ENCODE measurements at places on chromosomes 7 and 10.

GRCh38 chr7:131096267-131096927 lies 231.3 kb upstream of the MKLN1 start:
- no peak for DNase-seq

DNA sequence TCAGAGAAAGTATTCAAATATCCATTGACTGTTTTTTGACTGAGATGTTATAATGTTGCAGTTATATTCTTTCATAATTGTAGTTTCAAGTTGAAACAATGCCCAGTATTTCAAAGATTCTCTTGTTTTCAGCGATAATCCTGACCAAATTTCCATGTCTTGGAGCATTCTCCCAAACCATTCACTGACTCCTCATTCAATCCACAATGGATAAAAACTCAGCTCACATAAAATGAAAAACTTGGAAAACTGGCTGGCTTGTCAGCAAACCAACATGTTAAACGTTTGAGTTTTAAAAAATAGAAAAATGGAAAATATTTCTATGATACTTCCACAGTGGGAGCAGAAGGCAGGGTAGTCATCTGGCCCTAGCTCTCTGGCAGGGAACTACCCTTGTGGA lies 184.4 kb downstream of the C7orf25 start:
- DNase-seq: no peak

- no peak for DNase-seq
Observed at GRCh38 chr7:15433151-15433550, 128.7 kb downstream of the AGMO start.

- peak; percentile 38 for DNase-seq
Observed at GRCh38 chr7:111741811-111742240, 179.5 kb upstream of the IMMP2L start.

DNA sequence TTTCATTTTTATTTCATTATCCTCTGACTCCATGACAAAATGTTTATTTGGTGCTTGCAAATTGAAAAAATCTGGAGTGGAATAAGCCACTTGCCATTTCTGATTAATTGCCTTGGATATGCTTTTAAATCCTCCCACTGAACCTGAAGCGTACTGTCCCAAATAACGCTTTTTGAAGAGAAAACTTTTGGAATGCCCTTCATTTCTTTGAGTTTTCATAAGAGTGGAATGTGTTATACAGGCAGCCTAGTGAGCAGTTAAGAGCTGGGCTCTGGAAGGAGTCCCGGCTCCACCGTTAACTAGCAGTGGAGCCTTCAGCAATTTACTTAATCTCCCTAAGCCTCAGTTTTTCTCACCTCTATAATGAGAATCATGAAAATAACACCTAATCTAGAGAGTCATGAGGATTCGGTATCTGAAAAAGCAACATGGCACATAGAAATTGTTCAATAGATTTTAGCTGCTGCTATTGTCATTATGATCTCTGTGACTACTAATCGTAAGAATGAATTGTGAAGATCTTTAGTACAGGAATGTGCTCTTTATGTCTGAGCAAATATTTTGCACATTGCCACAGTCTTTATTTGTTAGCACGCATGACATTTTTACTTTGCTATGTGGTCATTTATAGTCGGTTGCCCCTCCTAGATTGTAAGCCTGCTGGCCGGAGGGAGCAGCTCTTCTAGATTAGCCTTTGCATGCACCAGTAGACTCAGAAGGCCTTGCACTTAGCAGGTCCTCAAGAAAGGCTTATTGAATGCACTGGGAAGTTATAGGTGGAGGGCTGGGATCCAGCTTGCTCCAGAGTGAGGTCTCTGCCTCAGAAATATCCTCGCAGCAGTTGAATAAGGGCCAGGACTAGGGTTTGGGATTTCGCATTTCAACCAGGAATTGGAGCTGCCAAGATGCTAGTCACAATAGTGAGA lies 59.4 kb downstream of the PLCE1 start:
- no peak for DNase-seq

GRCh38 chr7:26423436-26423835 lies 131.8 kb downstream of the SNX10 start:
- no peak for DNase-seq

DNA sequence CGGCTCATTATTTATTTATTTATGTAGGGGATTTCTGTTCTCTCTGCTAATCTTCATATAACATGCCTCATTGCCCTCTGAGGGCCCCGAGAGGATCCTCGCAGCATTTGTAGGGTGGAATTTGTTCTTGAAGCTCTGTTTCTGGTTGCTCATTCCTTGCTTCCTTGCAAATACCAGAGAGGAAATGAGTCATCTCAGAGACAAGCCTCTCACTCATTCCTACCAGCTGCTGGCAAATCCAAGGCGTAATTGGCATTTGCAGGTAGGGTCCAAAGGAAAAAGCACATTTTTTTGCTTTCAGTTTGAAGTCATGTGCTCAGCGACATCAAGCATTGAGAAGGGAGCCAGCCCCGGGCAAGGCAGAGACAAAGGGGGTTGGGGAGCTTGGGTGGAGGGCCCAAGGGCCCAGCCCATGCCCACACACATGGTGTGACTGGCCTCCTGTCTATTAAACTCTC lies 501.6 kb downstream of the GALNT17 start:
- no peak for DNase-seq

DNA sequence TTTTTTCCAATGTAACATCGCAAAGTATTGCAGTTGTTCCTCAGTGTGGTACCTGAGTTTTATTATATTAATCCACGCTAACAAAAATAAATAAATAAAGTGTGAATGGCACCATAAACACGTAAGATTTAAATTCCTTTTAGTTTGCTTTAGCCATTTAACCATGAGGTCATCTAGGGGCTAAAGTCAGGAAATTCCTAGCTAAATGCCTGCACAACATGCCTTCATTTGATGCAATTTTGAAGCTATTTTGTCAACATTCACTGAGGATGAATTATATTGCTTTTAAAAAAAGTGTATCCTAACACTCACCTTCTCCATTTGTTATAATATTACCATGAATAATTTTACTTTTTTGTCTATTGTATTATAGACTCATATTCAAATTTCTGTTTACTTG lies 714.4 kb downstream of the GATA3 start:
- DNase-seq: no peak

DNA sequence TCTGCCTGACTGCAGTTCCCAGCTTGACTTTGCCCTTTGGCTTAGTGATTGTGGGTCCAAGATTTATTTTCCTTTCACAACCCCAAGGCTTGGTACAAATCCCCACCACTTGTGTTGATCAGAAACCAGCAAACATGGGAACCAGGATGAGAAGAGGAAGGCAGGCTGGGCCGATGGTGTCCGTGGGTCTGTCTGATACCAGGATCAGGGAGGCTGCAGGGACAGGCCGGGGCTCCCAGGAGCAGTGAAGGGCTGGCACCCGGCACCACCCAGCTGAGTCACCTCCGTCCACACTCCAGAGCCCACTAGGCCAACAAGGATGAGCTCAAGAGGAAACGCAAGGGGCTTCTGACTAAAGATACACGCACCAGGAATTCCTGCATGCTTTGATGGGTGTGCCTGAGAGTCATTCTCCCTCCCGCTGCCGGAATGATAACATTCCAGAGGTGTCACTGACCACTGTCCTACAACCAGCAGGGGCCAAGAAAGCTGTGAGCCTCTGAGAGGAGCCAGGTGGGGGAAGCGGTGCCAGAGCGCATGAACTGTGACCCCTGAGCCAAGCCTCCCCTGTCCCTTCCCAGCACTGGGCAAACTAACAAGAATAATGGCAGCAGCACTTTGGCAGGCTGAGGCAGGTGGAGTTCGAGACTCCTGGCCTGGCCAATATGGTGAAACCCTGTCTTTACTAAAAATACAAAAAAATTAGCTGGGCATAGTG lies 29.2 kb upstream of the PROSER2 start:
- DNase-seq: no peak

DNA sequence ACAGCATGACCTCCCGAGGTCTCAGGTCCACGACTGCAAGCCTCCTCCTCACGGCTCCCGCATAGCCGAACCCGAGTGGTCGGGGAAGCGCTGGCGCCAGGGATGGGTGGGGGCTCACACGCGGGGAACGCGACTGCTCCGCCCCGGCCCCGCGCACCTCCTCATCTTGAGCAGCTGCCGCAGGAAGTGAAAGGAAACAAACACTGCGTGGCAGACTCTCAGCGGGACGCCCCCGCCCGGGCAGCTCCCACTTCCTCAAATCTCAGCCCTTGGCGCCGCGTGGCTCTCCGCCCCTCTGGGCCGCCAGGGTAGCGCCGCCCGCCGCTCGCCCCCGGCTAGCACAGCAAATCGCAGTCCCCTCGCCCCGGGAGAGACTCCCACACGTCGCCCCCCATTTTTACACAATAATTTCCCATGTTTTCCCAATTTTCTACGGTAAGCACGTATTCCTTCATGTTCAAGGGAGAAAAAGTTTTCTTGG lies at the start of gene TMEM243:
Gene TMEM243 (minus strand): TSS at position 188 of the 481 bp plus-strand sequence. CDS start 229 bp downstream, outside the sequence.
- peak; percentile 82 for DNase-seq

GRCh38 chr7:97421307-97421930 lies 303.9 kb downstream of the SDHAF3 start:
- no peak for DNase-seq

DNA sequence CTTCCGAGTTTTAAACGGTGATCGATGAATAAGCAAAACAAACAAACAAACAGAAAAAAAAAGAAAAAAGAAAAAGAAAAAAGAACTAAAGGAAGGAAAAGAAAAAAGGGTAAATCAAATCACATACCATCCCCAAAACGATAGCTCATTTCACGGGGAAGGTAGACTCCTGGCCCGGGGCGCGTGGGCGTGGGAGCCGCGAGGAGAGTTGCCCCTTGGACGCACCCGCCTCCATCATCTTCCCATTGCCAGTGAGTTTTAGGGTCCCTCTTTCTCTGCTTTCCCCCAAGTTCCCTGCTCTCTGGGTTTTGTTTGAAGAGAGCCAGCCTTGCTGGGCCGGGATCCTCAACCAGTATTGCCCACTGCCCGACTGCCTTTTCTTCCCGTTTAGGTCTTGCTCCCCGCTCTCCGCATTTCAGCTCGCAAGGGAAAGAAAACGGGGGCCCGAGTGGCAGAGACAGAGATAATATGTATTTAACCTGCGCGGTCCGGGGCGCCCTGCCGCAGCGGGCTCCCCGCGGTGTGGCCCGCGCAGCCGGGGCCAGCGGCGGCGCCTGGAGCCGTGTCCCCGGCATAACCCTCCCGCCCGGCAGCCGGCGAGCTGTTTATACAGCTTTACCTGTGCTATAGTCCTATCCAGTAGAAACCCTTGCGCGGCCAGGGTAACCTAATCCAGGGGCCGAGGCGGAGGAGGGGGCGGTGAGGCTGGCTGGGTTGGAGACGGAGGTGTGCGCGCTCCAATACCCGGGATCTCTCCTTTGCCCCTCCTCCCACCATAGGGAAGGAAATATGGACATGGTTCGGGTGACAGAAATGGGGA lies 5.2 kb upstream of the GATA3 start:
- DNase-seq: peak; percentile 56

GRCh38 chr7:151339651-151340382 lies 1.8 kb upstream of the NUB1 start:
- no peak for DNase-seq

DNA sequence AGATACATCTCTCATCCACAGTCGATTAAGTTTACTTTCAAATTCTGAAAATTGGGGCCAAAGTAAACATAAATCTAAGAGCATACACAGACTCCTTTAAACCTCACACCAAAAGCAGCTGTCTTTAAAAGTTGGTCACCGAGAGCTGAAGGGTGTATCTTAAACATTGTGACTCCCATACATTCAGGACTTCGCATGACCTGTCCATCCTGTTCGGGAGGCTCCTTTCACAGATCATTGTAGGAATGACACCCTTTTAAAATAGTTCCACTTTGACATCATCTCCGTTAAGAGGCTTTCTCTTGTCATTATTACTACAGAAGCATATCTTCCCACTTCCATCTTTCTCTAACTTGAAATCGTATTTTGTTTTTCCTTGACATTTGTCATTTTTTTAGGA lies 440.0 kb downstream of the DNAJB9 start:
- DNase-seq: no peak

DNA sequence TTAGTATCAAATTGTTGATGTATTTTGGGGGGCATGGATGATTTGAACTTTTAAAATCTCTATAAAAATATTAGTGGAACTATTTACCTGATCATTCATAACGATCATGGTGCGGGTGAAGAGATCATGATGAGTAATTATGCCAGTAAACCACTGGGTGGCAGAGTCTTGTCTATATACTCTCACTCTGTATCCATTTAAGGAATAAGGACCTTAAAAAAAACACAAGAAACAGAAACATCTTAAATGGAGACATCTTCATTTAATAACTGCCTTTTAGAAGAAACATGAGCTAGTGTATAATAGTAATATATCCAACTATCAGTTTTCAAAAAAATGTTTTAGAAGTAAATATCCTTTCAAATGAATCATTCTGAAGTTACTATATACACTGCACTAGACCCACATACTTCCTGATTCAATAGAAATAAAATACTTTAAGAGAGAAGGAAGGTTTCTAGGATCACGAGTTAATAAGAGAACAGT lies 84.0 kb downstream of the NRBF2 start:
- DNase-seq: no peak

DNA sequence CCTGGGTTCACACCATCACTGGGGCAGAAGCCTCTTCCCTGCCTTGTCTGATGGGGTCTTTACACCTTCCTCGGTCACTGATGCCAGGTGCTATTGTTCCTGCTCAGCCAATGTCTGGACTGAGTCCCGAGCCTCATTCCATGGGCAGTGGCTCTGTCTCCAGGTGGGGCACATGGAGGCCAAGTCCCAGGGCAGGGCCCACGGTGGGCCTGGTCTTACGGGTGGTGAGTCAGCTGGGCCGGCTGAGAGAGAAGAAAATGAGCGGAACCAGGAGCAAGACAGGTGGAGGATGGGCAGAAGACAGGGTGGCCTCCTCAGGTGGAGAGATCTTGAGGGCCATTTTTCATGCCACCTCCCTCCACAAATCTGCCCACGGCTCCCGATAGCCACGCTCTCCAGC lies 131.7 kb upstream of the FAM20C start:
- no peak for DNase-seq

- no peak for DNase-seq
Observed at GRCh38 chr7:91034459-91035368, 229.5 kb upstream of the FZD1 start.

GRCh38 chr10:47225219-47225927 lies 74.6 kb upstream of the GDF10 start:
- no peak for DNase-seq

DNA sequence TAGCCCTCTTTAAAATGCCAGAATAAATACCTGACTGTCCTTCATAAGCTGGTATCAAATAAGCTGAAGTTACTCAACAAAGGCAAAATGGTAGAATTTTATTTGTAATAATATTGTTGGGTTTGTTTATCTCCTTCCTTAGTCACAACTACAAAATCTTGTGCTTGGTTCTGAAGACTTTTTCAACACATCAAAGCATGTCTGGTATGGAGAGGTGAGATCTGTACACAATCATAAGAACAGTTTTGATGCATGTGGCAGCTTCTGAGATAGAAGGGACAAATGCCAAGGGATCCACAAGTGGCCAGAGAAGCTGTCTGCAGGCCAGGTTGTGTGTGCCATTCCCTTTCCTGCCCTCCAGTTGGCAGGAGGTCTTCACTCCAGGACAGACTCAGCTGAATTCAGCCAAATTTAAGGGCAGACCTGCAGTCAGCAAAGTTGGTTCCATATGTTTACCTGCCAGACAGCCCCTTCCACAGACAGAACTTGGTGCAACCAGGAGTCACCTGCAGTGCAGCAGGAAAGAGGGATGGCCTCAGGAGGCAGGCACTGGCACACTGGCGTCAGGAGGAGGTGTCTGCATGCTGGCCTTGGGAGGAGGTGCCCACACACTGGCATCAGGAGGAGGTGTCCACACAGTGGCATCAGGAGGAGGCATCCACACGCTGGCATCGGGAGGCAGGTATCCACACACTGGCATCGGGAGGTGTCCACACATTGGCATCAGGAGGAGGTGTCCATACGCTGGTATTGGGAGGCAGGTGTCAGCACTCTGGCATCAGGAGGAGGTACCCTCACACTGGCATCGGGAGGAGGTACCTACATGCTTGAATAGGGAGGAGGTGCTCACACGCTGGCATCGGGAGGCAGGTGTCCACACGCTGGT lies 93.1 kb upstream of the IKZF1 start:
- no peak for DNase-seq
